NCI-H1105 (cell line): ENCODE measurements at places on chromosomes 7 and 10.

DNA sequence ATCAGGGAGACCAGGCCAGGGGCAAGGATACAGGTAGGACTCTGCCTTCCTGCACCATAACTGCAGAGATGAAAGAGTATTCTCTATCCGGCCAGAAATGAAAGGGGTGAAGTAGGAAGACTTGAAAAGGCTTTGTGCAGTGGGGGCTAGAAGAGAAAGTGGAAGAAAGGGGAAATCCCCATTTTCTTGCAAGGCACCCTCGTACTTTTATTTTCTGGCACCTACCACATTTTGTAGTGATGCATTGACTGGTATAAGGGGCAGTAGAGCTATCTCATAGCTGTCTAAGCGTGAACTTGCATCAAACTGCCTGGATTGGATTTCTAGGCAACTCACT, 752 bp upstream of the CAMK2G start:
- no peak for DNase-seq

DNA sequence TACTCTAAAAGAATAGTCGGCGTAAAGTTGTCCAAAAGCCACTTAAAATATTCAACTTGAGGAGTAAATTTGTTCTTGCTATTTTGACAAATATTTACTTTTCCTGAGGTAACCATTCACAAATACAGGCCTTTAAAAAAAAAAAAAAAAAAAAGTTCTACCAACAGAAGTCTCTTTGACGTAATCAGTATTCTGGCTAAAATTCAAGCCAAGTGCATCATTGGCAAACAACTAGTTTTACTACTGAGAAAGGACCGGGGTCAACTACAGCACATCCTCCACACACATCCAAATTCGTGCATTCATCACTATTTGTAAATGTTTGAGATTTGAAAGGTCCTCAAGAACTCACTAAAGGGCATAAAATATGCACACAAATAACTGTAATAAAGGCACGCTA, 2.0 kb downstream of the OAT start:
- no peak for DNase-seq

DNA sequence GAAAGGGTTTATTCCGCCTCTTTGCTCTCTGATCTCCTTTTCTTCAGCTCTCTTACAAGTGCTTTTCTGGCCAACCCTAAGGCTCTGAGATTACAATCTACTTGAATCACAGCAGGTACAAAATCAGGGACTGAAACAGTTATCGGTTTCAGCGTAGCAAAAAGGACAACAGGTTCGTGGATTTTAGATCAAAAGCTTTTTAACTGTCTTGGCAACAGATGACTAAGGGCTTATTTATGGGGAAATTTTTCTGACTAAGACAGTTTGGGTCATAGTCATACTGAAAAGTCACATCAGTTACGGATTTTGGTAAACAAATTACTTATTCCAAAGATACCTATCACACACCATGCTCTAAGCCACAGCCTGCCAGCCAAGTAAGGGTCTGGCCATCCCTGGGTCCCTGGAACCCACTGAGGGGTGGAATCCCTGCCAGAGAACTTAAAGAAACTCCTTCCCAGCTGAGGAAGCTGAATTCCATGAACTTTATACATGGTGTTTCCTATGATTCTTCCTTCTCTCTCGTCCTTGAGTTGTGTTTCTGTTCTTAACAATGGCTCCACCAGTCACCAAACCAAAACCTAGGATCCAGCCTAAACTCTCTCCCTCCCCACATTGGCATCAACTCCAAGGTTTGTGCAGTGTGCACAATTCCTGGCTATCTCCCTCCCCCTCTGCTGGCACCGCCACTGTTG, 169.3 kb downstream of the FAM107B start:
- DNase-seq: no peak

DNA sequence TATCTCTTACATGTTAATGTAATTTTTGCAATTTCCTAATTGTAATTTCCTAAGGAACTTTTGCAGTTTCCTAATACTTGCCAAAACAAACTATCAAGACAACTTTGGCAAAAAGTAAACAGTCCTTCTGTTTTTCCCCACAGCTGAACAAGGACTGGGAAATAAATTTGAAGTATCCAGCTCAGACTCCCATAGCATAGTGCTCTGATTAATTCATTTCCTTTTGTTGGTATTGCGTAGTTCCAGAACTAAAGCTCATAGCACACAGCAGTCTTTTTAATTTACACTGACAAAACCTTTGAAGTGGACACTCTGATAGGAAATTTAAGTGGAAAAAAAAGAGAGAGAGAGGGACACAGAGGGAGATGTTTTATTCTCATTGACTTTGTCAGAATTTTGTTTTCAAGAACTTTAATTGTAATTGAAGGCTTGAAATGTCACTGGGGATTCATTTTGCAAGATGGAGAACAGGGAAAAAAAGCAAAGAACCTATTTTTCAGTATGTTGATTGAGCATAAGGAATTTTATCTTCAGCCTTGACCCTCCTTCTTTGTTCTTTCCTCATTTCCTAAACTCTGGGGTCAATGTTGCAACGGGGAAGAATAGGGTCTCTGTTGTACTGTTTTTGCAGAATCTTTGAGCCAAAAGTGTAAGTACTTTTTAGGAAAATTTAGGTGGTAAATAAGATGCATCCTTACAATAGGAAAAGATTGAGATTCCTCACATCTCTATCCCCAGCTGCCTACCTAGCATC, 232.2 kb upstream of the NPSR1 start:
- DNase-seq: no peak

- no peak for DNase-seq
Observed at GRCh38 chr7:92809397-92809759, 27.0 kb downstream of the CDK6 start.

DNA sequence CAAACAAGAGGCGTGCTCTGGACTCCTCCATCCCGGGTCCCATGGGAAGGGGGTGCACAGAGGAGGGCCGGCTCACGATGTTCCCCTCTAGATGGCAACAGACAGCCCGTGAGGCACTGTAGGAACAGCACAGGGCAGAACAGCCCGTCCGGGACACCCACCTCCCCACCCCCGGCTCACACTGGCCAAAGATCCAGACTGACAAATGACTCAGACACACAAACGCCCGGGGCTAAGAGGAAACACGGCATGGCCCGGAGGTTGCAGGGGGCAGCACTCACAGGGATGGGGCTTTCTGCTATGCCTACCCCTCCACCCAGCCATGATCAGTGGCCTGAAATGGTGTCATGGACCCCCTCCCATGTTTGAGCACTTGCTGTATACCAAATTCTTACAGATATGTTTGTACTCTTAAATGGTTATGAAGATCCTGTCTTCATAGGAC, 4.9 kb upstream of the ELN start:
- no peak for DNase-seq

DNA sequence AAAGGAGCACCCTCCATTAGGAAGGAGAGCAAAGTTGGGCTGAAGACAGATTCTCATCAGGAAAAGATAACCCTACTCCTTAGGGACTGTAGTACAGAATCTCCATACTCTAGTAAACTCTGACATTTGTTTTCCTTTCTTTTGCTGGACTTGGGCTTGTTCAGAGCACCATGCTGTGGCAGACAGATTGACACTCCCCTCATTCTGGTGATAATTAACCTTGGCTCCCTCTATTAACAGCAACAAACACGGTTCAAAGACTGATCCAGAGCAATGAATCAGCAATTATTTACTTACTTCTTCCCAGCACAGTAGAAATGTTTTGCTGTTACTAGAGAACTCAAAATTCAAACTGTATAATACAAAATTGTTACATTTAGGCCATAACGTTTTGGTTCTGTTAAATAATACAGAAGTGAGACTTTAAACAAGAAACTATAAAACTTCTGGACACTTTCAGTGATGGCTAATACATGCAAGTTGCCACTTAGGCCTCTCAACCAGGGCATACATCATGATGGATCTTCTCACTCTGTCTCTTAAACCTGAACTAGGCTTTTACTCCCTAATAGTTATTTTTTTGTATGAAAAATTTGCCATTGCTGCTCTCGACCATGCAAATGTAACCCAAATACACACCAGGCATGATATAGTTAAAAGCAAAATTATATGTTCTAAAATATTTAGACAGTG, 639.0 kb downstream of the IPMK start:
- peak; percentile 2 for DNase-seq

DNA sequence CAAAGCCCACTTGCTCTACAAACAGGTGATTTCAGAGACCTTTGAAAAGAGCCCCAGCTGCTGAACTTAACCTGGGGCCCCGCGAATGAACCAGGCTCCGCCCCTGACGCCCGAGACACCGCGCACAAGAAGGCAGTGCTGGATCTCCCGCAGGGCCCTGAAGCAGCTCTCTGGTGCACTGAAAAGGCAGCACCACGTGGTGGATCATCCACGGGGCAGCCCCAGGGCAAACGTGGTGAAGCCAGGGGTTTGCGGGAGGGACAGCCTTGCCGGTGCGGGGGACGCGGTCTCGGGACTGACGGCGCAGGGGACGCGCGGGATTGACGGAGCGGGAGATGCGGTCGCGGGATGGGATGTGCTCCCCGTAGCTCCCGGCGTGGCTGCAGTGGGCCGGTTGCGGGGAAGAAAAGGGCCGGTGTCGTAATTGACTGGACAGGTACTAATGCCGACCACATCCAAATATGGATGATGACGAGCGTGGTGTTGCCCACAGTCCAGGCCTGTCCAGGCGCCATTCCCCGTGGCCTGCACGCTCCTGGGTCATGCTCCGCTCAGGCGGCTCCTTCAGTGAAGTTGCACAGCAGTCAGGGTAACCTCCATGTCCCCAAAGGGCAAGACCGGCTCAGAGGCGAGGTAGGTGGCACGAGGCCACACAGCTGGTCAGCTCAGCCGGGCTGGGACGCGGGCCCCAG, 421.1 kb downstream of the DNAJB6 start:
- no peak for DNase-seq

DNA sequence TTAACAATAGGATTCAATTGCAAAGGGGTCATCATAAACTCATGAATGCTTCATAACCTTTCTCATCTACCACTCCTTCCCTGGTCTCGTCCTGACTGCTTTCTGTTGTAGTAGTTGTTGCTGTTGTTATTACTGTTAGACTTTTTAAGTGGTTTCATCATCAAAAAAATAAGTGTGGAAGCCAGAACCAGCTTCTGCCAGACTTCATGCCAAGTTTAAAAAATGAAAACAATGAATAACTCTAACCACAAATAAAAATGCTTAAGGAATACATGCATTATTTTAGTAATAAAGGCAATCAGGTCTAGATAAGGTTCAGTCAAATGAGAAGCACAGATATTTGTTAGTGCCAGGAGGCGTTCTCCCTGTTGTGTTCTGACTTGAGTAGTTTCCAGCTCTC, 85.4 kb downstream of the PCLO start:
- DNase-seq: no peak

- no peak for DNase-seq
Observed at GRCh38 chr7:47303695-47304453, 278.0 kb downstream of the TNS3 start.

DNA sequence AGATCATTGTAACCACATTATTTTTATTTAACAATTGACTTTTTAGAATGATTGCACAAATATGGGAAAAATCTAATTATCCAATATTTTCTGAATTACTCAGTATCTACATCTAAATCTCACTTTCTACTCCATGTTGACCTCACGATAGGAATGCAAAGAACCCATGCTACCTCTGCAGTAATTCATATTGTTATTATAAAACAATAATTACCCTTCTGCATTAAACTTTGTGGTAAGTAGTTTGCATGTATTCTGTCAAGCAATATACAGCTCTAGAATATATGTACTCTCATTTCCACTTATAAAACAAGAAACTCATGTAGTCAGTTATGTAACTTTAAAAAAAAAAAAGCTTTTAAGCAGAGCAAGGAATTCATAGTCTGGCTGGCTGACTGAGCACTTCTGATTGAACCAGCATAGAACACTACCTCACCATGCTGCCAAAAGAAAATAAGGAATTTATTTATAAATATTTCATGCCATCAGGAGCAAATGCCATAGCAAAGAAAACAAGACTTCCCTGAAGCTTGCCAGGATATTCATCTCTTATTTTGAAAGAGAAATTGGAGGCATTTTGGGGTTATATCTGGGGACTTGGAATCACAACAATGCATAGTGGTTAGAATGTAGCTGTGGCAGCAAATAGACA, 895.7 kb downstream of the XPNPEP1 start:
- DNase-seq: no peak

DNA sequence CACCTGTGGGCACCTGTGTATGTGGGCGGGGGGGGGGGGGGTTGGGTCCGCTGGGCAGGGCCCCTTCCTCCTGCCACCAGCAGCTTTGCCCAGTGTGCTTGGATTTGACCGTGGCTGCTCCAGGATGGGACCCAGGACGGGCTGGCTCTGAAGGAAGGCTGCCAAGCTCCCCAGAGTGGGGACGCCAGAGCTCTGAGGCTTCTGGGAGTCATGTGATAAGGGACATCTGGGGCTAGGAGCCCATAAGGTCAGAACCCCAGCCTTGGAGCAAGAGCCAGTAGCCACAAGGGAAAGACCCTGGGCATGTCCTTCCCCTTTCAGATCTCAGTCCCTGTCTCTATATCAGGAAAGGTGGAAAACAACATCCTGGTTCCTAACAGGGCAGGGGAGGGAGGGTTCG, 21.8 kb upstream of the AMZ1 start:
- DNase-seq: no peak

GRCh38 chr10:89518876-89519842, 16.2 kb downstream of the SLC16A12 start:
- no peak for DNase-seq

- no peak for DNase-seq
Observed at GRCh38 chr10:44051584-44052385, 333.1 kb downstream of the CXCL12 start.

GRCh38 chr10:49080071-49080470, 35.3 kb downstream of the VSTM4 start:
- no peak for DNase-seq

- DNase-seq: no peak
Observed at GRCh38 chr7:44508328-44509030, 18.0 kb upstream of the NUDCD3 start.

- DNase-seq: peak; percentile 81
Observed at GRCh38 chr7:148983200-148984146, 44.8 kb downstream of the PDIA4 start.

DNA sequence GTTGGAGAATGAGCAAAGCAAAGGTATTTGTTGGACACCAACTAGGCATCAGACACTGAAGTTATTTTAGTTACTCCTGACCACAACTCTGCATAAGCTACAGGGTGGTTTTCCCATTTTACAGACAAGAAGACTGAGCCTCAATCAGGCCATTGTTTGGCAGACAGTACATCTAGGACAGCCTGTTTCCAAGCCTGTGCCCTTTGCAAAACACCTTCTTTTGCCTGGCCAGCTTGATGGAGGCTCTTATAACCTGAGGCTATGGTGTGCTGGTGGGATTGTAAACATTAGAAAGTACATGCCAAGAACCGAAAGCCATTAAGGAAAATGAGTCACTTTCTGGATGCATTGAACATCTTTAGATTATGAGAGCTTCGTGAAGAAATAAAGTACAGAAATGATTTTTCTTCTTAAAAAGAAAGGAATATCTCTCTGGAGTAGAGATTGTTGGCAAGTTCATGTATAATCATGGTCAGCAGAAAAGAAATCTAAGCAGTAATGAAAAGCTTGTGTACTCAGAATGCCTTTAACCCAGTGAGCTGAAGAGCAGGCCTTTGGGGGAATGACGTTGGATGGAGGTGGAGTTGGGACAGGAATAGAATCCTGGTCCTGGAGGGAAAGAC, 140.6 kb downstream of the KIAA1217 start:
- DNase-seq: no peak

- no peak for DNase-seq
Observed at GRCh38 chr7:68511281-68511680, 1087.0 kb upstream of the AUTS2 start.
